Stimulated activated CD4-positive, alpha-beta T cell treated with anti-CD3 and anti-CD28 coated beads, Interleukin-1b, Interleukin-23, amount 100 ng/mL, for 4 hours (primary cell): ENCODE measurements at places on chromosomes 5 and 9.

GRCh38 chr9:115531410-115532125 is 413.6 kb upstream of the TNC start:
- DNase-seq, result no peak

DNA sequence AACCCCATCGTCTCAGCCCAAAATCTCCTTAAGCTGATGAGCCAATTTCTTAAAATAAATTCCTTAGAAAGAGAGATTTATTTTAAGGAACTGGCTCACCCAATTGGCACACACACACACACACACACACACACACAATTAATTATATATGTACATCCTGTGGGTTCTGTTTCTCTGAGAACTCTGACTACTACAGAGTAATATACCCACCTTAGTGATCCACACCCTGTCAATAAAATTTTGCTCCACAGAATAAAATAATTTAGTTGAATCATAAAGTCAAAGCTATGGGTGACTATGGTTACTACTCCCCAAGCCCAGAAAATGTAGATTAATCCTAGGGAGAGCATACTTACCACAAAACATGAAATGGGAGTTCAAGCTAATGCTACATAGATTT is 131.0 kb downstream of the DMAC1 start:
- no peak for DNase-seq

GRCh38 chr5:97071101-97071500 is 71.3 kb downstream of the LIX1 start:
- DNase-seq, result no peak

DNA sequence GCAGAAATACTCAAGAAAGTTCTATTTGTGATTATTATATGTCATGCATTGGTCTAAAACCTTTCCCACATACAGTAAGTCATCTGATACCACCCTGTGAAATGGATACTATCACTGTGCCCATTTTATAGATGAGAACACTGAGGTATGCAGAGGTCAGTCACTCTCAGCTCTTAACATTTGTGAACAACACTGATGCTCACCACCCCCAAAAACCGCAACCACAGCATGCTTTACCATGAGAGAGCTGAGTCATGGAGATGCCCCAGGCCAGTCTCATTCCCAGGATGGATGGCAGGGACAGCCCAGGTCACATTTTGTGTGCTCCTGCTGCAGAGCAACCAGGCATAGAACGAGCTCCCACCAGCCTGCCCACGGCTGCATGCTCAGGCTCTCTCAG is 53.5 kb upstream of the IRX1 start:
- DNase-seq, result no peak

DNA sequence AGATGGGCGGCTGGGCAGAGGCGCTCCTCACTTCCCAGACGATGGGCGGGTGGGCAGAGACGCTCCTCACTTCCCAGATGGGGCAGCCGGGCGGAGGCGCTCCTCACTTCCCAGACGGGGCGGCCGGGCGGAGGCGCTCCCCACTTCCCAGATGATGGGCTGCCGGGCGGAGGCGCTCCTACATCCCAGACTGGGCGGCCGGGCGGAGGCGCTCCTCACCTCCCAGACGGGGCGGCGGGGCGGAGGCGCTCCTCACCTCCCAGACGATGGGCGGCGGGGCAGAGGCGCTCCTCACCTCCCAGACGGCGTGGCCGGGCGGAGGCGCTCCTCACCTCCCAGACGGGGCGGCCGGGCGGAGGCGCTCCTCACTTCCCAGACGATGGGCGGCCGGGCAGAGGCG is 140.2 kb downstream of the WDR70 start:
- DNase-seq, result no peak

DNA sequence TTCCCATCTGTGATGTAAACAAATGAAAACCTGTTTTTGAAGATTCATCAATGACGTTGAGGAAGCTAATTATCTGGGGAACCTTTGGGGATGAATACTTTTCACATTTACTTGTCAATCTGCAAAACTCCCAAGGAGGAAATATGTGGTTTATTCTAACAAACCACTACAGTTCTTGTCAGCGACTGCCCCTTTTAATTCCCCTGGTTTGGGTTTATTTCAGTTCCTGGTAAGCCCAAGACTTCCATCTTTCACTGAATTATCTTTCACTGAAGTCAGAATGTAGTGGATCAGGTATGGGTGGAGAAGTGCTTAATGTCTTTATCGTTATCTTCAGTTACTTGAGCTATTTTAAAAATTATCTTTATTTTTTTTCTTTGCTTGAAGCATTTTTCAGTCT is 40.2 kb downstream of the TLR4 start:
- DNase-seq, result no peak
